ENCODE measurements at places on chromosomes 12 and 14.

DNA sequence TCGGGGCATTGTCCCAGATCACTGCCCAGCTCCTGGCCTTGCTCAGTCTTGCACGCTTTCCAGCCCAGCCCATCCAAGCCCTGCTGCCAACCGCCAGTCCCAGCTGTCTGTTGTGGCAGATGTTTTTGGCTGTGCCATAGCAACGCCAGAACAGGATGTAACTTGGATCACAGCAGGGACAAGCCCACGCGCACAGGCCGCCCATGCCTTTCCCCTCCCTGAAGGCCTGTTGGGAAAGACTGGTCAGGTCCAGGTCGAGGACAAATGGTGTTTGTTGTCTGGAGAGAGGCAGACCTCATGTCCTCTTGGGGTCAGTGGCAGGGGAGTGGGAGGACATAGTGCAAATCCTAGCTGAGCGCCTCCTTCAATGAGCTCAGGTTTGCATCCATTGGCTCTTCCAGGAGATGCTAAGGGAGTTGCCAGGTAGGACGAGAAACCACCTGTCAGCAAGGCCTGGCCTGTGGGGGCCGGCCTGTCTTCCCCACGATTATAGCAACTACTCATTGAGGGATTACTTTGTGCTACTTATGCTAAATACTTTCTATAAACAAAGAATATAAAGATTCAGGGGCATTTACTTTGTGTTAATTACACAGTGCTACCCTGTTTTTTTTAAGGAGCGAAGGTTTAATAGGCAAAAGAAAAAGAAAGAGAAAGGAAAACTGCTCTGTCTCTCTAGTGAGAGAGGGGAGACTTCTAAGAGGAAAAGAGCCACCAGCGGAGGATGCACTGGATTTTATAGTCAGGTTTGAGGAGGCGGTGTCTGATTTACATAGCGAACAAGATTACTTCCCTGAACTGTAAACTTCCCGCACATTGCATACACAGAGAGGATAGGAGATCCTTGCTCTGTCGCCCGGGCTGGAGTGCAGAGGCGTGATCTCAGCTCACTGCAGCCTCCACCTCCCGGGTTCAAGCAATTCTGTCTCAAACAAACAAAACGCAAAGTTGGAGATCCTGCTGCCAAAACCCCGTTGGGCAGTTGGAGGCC lies 42.8 kb upstream of the CORO1C start:
- no peak for DNase-seq

DNA sequence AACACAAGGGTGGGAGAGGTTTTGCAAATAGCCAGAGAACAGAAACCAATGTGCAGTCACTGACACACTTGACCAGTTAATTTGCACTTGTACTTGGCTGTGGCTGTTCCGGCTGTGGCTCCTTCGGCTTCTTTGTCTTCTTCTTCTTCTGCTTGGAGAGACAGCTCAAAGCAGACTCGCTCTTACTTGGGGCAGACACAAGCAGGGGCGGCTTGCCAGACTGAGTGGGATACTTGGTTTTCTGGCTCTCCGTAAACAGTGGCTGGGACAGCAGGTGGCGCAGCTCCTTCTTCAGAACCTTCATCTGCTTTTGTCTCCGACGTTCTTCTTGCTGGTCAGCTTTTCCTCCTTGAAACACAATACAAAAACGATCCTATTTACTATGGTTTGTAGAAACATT lies 25.0 kb downstream of the OTUB2 start:
- DNase-seq: no peak

DNA sequence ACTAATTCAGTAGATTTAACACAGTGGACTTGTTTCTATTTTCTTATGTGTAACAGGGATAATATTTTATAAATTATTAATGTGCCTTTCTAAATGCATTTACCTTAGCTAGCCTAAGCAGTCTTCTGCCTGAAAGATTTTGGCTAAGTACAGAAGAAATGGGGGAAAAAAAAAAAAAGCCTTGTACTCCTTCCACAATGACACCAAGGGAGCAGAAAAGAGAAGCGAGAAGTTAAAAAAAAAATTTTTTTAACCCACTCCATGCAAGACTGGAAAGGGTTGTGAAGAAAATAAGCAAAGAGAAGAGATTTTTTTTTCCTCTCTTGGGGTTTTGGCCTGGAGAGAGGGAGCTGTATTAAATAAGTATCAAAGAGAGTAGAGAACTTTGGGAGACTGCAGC lies 28.7 kb downstream of the NELL2 start:
- no peak for DNase-seq

DNA sequence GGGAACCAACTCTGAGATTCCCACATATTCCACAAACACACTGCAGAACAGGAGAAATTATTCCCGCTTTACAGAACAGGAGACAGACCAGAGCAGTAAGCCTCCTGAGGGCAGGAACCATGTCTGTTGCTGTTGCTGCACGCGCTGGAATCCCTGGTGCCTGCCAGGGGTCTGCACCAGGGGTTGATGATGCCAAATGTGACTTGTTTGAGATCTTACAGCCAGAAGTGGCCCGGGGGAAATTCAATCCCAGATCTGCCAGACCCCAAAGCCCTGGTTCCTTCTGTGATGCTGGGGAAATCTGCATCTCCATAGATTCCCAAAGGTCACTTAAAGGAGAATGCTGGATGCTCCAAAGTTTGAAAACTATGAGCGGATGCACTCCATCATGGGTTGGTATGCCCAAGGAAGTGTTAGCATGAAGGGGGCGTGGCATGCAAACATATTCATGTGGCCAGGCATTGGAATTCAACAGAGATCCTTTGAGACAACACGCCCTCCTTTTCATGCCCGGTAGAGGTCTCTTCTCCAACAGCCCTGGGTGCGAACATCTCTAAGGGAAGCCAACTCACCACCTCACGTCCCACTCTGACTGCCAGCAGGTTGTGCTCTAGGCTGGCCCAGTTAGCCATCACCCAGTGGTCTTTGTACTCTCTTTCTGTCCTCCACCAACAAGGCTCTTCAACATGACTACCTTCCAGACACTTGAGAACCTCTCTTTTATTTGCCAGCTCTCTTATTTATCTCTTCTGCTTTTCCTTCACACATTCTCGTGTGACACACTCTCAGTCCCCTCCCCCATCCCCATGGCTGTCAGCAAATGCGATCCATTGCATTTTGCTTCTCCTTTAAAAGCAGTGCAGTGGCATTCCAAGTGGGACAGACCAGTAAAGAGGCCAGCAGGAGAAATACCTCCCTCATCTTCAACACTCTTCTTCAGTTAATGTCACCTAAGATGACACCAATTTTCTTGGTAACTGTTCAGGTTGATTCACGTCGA lies 131.3 kb downstream of the ZFP36L1 start:
- no peak for DNase-seq

GRCh38 chr14:35331605-35332516 lies 39.7 kb downstream of the PSMA6 start:
- DNase-seq: no peak

DNA sequence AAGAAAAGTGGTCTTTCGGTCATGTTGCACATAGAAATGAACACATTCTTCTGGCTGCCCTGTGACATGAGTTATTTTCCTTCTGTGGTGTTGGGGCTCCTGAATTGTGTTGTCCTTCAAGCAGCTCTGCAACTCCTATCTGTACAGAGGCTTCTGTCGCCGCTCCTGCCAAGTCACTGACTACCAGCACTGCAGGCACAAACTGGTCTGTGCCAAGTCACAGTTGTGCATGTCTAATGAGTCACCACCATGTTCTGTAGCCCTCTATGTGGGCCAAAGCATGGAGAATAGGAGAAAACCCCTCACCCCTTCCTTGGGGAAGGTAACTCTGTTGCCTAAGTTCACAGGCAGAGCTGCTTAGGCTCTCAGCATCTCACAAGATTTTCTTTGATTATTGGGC lies 283.3 kb downstream of the RPL10L start:
- no peak for DNase-seq

GRCh38 chr14:76280221-76280620 lies 95.7 kb upstream of the ESRRB start:
- DNase-seq: no peak

- no peak for DNase-seq
Measured at GRCh38 chr12:78143717-78144116, 313.0 kb downstream of the NAV3 start.

GRCh38 chr12:24845615-24846014 lies 103.3 kb downstream of the BCAT1 start:
- no peak for DNase-seq

- no peak for DNase-seq
Measured at GRCh38 chr12:88247241-88247643, 105.1 kb downstream of the TMTC3 start.

GRCh38 chr14:36751106-36751505 lies 89.4 kb downstream of the PAX9 start:
- no peak for DNase-seq

DNA sequence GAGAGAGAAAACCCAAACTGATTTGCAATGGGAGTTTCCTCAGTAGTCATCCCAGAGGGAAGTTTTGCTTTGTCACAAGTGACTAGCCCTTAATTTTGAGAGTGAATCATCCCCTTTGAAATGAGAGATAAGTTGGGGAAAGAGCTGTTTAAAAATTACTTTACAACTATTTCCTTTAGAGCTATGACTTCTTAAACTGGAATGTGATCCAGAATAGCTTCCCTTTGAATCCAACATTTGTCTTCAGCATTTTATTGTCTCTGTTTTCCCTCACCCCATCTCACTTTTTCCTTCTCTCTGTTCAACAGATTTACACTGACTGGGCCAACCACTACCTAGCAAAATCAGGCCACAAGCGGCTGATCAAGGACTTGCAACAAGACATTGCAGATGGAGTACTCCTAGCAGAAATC lies 109.3 kb downstream of the NAV3 start:
- no peak for DNase-seq

GRCh38 chr14:104821971-104822608 lies 21.2 kb downstream of the ZBTB42 start:
- DNase-seq: no peak

DNA sequence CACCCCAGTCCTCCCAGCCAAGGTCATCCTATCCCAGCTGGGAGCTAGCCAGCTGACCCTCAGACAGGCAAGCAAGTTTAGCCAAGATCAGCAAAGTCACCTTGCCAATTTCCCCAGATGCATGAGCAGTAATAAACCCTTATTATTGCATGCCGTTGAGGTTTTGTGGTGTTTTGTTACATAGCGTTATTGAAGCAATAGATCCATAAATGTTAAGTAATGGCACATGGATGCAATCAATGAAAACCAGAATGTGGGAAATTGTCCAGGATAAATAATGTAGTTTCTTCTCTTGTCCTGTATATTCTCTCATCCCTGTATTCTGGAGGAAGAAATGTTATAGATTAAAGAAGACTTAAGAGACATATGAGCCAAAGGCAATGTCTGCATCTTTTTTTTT lies 18.0 kb upstream of the TMEM260 start:
- DNase-seq: no peak

- no peak for DNase-seq
Measured at GRCh38 chr12:84919271-84919670, 6.7 kb upstream of the SLC6A15 start.

- DNase-seq: no peak
Measured at GRCh38 chr12:58924652-58925051, 4.3 kb upstream of the LRIG3 start.

DNA sequence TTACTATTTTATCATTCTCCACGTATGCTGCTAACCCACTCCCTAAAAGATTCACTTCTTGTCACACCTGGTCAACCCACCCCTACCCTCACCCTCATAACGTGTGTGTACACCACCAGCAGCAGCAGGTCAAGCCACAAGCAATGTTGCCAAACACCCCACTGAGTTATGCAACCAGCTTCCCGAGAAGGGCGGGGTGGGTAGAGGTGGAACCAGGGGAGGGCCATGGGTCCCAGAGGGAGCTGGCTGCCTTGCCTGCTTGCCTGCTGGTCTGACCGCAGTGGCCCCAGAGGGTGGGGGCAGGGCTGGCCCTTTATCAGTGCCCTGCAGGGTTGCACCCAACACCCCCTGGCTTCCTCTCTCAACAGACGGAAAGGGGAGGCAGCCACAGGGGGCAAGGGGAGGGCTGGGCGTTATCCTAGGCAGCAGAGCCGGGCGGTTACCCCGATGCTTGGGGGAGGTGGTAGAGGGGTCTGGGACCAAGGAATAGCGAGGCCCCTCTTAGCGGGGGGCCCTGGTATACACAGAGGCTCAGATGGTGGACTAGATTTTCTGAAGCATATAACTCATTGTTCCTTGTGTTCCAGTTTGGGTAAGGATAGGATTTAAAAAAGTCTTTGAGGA lies 3.5 kb upstream of the NFE2 start:
- DNase-seq: no peak

DNA sequence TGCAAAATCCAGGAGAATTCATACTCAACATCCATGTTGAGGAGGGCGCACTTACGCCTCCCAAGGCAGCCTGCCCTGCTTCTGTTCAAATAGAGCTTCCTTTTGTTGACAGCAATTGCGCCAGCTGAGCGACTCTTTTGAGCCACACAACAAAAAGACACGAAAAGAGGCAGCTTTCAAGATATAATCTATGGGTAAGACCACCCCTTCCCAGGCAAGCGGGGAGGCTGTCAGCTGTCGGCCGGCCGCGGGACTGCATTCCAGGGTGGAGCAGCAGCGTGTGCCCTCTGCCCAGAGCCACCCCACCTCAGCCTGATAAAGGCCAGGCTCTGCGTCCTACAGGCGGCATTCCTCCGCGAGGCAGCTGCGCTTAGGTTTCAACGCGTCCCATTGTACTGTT lies 15.8 kb upstream of the STAB2 start:
- DNase-seq: no peak

- no peak for DNase-seq
Measured at GRCh38 chr14:93135399-93135798, 19.7 kb upstream of the ITPK1 start.

DNA sequence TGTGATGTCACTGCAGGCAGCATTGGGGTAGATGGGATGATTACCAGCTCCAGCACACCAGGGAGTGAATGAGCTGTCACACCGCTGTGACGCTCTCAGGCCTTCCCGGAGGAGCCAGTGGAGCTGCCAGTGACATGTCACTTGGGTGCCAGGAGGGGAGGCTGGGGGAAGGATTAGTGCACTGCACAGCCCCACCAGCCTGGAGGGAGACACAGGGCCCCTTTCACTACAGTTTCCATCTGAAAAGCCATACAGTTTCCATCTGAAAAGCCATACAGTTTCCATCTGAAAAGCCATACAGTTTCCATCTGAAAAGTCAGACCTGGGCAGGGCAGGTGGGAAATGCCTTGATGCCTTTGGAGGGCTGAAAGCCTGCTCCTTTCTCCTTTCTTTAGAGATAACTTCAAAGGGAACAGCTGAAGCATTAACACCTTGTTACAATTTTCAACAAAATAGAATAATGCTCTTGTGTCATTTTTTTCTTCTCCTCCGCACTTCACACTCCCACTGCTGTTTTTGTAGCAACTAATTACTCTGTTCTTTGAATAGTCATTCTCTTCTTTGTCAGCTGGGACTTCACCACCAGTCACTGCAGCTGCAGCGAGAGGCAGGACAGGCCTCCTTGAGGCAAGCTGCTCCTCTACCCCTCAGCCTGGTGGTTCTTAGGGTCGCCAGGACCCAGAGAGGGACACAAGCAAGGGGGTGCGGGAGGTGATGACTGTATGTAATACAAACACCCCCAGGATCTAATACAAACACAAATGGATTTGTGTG lies 256.9 kb upstream of the RGS6 start:
- no peak for DNase-seq

All from stimulated activated CD4-positive, alpha-beta T cell treated with anti-CD3 and anti-CD28 coated beads, Interleukin-1b, Interleukin-23, amount 100 ng/mL, for 48 hours (primary cell).